Left lobe of liver (tissue), 2 donors: ENCODE measurements at places on chromosomes 12 and 14. TPM values are rescaled to one million over a fixed set of nuclear protein-coding genes. Genes with fewer than 3 reads are reported as not detected.

RASSF9 gene
- 0.93 TPM for total RNA-seq

PROX2 gene
- not detected for total RNA-seq

C12orf50 gene
- total RNA-seq, result 0.05 TPM

PAX9 gene
- total RNA-seq, result not detected

ADGRD1 gene
- total RNA-seq, result 11.6 TPM

WDR89 gene
- 6.1 TPM for total RNA-seq

GLIPR1L1 gene
- not detected for total RNA-seq

FOXG1 gene
- total RNA-seq, result not detected

ARG2 gene
- 0.48 TPM for total RNA-seq

GABARAPL1 gene
- total RNA-seq, result 92.9 TPM

ARHGEF40 gene
- 41.9 TPM for total RNA-seq

USP44 gene
- 0.18 TPM for total RNA-seq

DDIT3 gene
- 13.9 TPM for total RNA-seq

GPRC5D gene
- total RNA-seq, result not detected

TGFB3 gene
- total RNA-seq, result 5.5 TPM

FOXN4 gene
- total RNA-seq, result 0.10 TPM

TAC3 gene
- total RNA-seq, result not detected

MAP4K5 gene
- 10.0 TPM for total RNA-seq

NR4A1 gene
- total RNA-seq, result 5.4 TPM

SOAT2 gene
- total RNA-seq, result 0.25 TPM

LALBA gene
- not detected for total RNA-seq

BICDL1 gene
- total RNA-seq, result 9.4 TPM

COX8C gene
- total RNA-seq, result not detected

NDUFB1 gene
- 89.8 TPM for total RNA-seq

DACT1 gene
- total RNA-seq, result 1.0 TPM

NDRG2 gene
- total RNA-seq, result 165 TPM

SIX6 gene
- not detected for total RNA-seq

SLC5A8 gene
- not detected for total RNA-seq

POTEM gene
- not detected for total RNA-seq

BRMS1L gene
- 2.8 TPM for total RNA-seq

WSCD2 gene
- not detected for total RNA-seq

RFX4 gene
- not detected for total RNA-seq

NOS1 gene
- total RNA-seq, result 0.08 TPM

DCN gene
- 108 TPM for total RNA-seq

PRIMA1 gene
- 0.30 TPM for total RNA-seq

TSHR gene
- total RNA-seq, result 0.15 TPM

ADSS1 gene
- total RNA-seq, result 51.9 TPM

MYO1H gene
- not detected for total RNA-seq

AKAP5 gene
- 0.45 TPM for total RNA-seq

PIK3C2G gene
- 17.3 TPM for total RNA-seq

KRT73 gene
- not detected for total RNA-seq

MUCL1 gene
- not detected for total RNA-seq

BDKRB2 gene
- total RNA-seq, result 0.10 TPM

TMEM117 gene
- 2.8 TPM for total RNA-seq
